Upper lobe of right lung (tissue), 1 donor: ENCODE measurements at places on chromosomes 11 and 22. TPM values are rescaled to one million over a fixed set of nuclear protein-coding genes. Genes with fewer than 3 reads are reported as not detected.
A peak's percentile ranks its signal among the peaks of the same experiment; 100 is the strongest.

- no peak overlapping the region for H3K27ac ChIP-seq
- no peaks in the 10 kb centered on the region for H3K4me1 ChIP-seq
- no peak overlapping the region for H3K4me3 ChIP-seq
- H3K36me3 ChIP-seq, result no peaks in the 10 kb centered on the region
These were observed 57.1 kb upstream of the C11orf87 start for GRCh38 chr11:109364851-109365250.

The SGSM1 gene
- 3.8 TPM for total RNA-seq

- DNase-seq, result no peak
- H3K36me3 ChIP-seq, result no peaks in the 10 kb centered on the region
- no peaks in the 10 kb centered on the region for H3K27me3 ChIP-seq
- no peak overlapping the region for H3K27ac ChIP-seq
- H3K4me3 ChIP-seq, result no peak overlapping the region
These were observed 11.9 kb downstream of the MS4A8 start for GRCh38 chr11:60711276-60711675.

- H3K27ac ChIP-seq, result no peak overlapping the region
- no peaks in the 10 kb centered on the region for H3K4me1 ChIP-seq
- DNase-seq, result no peak
These were observed 28.0 kb downstream of the CHID1 start for GRCh38 chr11:882596-882995.

GRCh38 chr11:21415606-21416005 is 746.2 kb downstream of the NELL1 start:
- H3K27me3 ChIP-seq, result no peaks in the 10 kb centered on the region
- no peaks in the 10 kb centered on the region for H3K4me1 ChIP-seq
- no peak overlapping the region for H3K4me3 ChIP-seq
- H3K27ac ChIP-seq, result no peak overlapping the region

DNA sequence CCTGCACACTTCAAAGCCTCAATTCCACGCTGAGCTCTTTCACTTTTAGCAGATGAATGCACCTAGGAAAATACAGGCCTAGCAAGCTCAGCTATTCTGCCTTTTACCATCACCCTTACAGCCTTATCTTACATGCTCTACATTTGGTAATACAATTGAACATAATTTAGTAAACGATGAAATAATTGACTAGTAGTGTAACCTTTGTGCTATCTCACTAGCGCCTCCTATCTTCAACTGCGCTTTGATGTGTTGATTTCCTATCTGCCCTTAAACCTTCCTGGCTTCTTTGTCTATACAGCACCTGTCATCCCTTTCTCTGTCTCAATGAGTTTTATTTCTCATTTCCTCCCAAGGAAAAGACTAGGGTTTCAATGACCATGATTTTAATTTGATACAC is 149.7 kb downstream of the LRRC4C start:
- H3K27me3 ChIP-seq, result no peaks in the 10 kb centered on the region
- no peaks in the 10 kb centered on the region for H3K36me3 ChIP-seq
- no peak for DNase-seq

GRCh38 chr11:63586451-63587166 is 23.4 kb upstream of the PLAAT2 start:
- peaks cover 64% of the 10 kb centered on the region for H3K36me3 ChIP-seq
- H3K4me3 ChIP-seq, result no peak overlapping the region
- no peak for DNase-seq
- no peaks in the 10 kb centered on the region for H3K4me1 ChIP-seq
- H3K27me3 ChIP-seq, result no peaks in the 10 kb centered on the region

GRCh38 chr11:44855493-44855849 is 95.2 kb downstream of the TP53I11 start:
- no peaks in the 10 kb centered on the region for H3K4me1 ChIP-seq
- no peaks in the 10 kb centered on the region for H3K36me3 ChIP-seq
- H3K27ac ChIP-seq, result no peak overlapping the region
- no peaks in the 10 kb centered on the region for H3K27me3 ChIP-seq

GRCh38 chr11:17300372-17300771 is 23.8 kb downstream of the NUCB2 start:
- no peak overlapping the region for H3K27ac ChIP-seq
- no peak overlapping the region for H3K4me3 ChIP-seq
- H3K27me3 ChIP-seq, result no peaks in the 10 kb centered on the region
- no peak for DNase-seq
- peaks cover 45% of the 10 kb centered on the region for H3K36me3 ChIP-seq
- no peaks in the 10 kb centered on the region for H3K4me1 ChIP-seq

DNA sequence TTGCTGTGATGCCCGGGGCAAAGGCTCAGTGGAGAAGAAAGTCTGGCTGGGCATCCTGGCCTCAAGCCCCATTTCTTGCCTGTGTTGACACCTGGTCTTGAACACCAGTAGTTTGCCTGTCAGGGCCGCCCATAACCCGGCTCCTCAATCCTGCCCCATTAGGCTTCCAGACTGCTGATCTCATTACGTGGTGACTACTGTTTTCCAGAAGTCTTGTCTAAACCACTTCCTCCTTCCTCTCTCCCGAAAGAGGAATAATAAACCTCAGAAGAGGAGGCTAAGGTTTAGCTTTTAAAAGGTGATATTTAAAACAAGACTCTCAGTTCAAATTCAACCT is 97.7 kb downstream of the CD44 start:
- peaks cover 18% of the 10 kb centered on the region for H3K4me1 ChIP-seq
- H3K36me3 ChIP-seq, result no peaks in the 10 kb centered on the region
- no peak overlapping the region for H3K4me3 ChIP-seq
- H3K27me3 ChIP-seq, result no peaks in the 10 kb centered on the region

DNA sequence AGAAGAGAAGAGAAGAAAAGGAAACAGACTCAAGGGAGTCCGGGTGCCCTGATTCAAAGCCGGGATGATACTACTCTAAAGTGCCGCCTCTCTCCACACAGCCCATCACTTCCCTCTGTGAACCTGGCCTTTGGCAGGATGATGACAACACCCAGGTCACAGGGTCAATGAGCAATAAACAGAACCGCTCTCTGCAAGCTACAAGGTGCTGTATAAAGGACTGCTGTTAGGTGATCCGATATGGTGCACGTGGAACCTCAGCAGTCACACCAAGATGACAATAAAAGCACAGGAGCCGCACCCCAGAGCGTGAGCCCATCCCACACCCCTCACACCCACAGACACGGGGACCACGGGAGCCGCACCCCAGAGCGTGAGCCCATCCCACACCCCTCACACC is 10.7 kb downstream of the TTLL1 start:
- no peaks in the 10 kb centered on the region for H3K36me3 ChIP-seq
- no peaks in the 10 kb centered on the region for H3K27me3 ChIP-seq
- H3K4me1 ChIP-seq, result no peaks in the 10 kb centered on the region
- H3K4me3 ChIP-seq, result no peak overlapping the region

DNA sequence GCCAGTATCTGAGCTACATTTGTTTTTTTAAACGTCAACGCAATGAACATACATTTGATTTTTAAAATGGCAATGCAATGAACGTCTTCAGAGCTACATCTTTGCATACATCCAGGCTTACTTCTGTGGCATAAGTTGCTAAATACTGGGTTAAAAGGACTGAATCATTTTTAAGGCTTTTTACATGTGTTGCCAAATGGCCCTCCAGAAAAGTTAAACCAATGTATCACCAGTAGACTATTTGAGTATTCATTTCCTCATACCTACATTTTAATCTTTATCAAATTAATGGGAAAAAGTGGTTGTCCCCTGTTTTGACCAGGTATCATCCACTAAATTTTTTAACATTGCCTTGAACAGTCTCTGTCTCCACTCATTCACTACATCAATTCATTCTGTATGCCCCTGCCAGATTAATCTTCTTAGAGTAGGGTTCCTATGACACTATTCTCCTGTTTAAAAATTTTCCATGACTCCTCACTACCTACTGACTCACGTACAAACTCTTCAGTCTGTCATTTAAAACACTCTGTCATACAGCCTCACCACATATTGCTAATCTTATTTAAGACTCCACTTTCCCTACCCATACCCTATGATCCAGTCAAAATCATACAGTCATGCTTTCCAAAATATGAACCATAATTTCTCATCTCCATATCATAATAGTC is 12.4 kb upstream of the PRRG4 start:
- H3K27me3 ChIP-seq, result no peaks in the 10 kb centered on the region
- no peak overlapping the region for H3K27ac ChIP-seq
- H3K4me3 ChIP-seq, result no peak overlapping the region
- no peaks in the 10 kb centered on the region for H3K4me1 ChIP-seq

DNA sequence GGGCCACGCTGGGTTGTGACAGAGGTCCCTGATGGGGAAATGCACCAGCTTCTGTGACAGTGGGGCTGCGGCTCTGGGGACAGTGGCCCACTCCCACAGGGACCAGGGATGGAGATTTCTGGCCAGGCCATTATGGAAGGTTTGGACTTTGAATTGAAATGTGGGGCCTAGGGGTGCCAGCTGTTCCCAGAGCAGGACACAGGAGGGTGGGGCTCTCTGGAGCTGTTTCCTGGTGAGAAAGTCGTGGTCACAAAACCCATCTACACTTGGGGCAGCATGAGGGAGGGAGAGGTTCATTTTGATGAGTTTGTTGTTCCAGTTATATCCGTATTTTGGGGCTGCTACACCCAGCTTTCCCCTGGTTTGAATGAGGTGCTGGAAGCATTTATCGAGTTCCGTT is 52.2 kb downstream of the LRP5 start:
- H3K36me3 ChIP-seq, result peaks cover 26% of the 10 kb centered on the region
- H3K27ac ChIP-seq, result no peak overlapping the region
- no peak for DNase-seq
- no peak overlapping the region for H3K4me3 ChIP-seq
- H3K27me3 ChIP-seq, result no peaks in the 10 kb centered on the region
- H3K4me1 ChIP-seq, result no peaks in the 10 kb centered on the region

- DNase-seq, result no peak
- no peak overlapping the region for H3K27ac ChIP-seq
- no peaks in the 10 kb centered on the region for H3K4me1 ChIP-seq
- H3K4me3 ChIP-seq, result no peak overlapping the region
- no peaks in the 10 kb centered on the region for H3K36me3 ChIP-seq
These were observed 152.0 kb upstream of the SYN3 start for GRCh38 chr22:33209930-33210784.

DNA sequence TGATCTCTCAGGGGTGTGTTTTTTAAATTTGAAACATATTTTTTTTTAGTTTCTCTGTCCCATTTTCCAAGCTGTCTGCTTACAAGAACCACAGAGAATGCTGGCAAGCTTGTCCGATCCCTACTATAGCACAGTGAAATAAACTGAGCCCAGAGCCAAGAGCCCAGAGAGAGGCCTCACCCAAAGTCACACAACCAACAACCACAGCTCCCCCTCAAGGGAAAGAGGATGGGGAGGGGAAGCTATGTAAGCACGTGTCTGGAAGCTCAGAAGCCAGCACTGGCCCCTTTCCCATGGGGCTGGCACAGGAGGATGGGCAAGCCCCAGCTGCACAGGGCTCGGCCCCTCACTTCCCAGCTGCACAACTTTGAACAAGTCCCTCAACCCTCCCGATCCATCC is 3.2 kb upstream of the SART1 start:
- DNase-seq, result no peak
- H3K27me3 ChIP-seq, result no peaks in the 10 kb centered on the region
- H3K4me3 ChIP-seq, result no peak overlapping the region

- no peak overlapping the region for H3K27ac ChIP-seq
- H3K4me3 ChIP-seq, result no peak overlapping the region
- H3K36me3 ChIP-seq, result no peaks in the 10 kb centered on the region
- H3K4me1 ChIP-seq, result no peaks in the 10 kb centered on the region
- H3K27me3 ChIP-seq, result no peaks in the 10 kb centered on the region
- DNase-seq, result no peak
These were observed 111.4 kb downstream of the SPON1 start for GRCh38 chr11:14073849-14074476.

GRCh38 chr22:22229683-22230420 is 14.7 kb upstream of the VPREB1 start:
- no peak overlapping the region for H3K27ac ChIP-seq
- H3K36me3 ChIP-seq, result no peaks in the 10 kb centered on the region
- no peak for DNase-seq
- peaks cover 7% of the 10 kb centered on the region for H3K27me3 ChIP-seq
- no peaks in the 10 kb centered on the region for H3K4me1 ChIP-seq

DNA sequence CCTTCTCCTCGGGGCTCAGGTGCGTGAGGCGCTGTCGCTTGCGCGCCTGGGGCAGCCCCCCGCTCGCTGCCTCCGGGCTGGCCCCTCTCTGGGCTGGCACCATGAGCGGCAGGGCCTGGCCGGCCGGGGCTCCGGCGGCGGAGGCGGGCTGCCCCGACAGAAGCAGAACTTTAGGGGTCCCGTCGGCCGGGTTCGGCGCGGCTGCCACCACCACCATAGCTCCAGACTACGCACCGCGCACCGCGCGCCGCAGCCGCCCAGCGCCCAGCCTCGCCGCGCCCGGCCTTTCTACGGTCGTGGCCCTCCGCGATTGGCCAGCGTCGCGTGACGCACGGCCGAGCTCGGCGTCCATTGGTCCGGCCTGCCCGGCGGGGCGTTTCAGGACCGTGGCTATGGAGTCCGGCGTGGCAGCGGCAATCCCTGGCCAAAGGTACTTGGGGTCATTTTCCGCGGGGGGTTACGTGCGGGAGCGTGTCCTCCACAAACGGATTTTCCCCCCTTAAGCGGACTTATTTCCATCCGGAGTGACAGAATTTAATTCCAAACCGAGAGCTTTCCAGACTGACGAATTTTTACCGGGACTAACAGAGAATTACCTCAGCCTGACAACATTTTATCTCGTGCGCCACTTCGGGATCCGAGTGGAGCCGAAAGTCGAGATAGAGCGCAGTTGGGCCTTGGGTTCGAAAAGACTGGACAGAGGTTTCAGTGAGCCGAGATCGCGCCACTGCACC is at the start of gene XBP1:
XBP1 (minus strand) TSS at position 262 of the 734 bp plus-strand sequence.
- no peaks in the 10 kb centered on the region for H3K27me3 ChIP-seq
- peak within 1 kb of the TSS; percentile 100 for H3K27ac ChIP-seq
- peaks cover 28% of the 10 kb centered on the region for H3K36me3 ChIP-seq

DNA sequence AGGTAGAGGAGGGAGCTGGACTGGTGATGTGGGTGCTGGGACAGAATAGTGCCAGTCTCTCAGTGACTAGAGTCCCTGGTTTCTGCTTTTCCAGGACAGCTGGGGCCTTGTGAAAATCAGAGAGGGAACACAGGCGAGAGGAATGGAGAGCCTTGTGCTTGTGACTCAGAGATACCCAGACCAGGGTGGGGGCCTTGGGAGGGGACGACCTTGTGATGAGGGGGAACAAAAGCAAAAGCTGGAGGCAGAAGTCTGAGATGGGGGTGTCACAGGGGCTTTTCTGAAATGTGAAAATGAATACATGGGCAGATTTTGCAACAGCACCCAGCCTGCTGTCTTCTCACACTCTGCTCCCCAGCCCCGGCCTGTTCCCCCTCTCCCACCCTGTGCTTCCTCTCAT is 3.4 kb upstream of the NR1H3 start:
- H3K27ac ChIP-seq, result peak overlapping the region; percentile 72
- peaks cover 45% of the 10 kb centered on the region for H3K4me1 ChIP-seq
- no peaks in the 10 kb centered on the region for H3K36me3 ChIP-seq
- H3K4me3 ChIP-seq, result no peak overlapping the region

The UPB1 gene
- total RNA-seq, result 1.5 TPM

GRCh38 chr22:28914201-28914600 is 30.8 kb downstream of the ZNRF3 start:
- DNase-seq, result no peak
- peaks cover 62% of the 10 kb centered on the region for H3K4me1 ChIP-seq
- no peaks in the 10 kb centered on the region for H3K36me3 ChIP-seq
- H3K27me3 ChIP-seq, result no peaks in the 10 kb centered on the region
- H3K4me3 ChIP-seq, result no peak overlapping the region
- peak overlapping the region; percentile 80 for H3K27ac ChIP-seq

- H3K4me1 ChIP-seq, result peaks cover 8% of the 10 kb centered on the region
- H3K36me3 ChIP-seq, result no peaks in the 10 kb centered on the region
- no peak overlapping the region for H3K4me3 ChIP-seq
- H3K27ac ChIP-seq, result no peak overlapping the region
- peak; percentile 80 for DNase-seq
These were observed 57.1 kb downstream of the PARVB start for GRCh38 chr22:44080936-44081861.

The TBX10 gene
- total RNA-seq, result not detected
